Endothelial cell (in vitro differentiated cells): ENCODE measurements at places on chromosomes 1 and 21.
A peak's percentile ranks its signal among the peaks of the same experiment; 100 is the strongest.

GRCh38 chr1:244052728-244053312 is 1.7 kb downstream of the ZBTB18 start:
- no peak for DNase-seq

GRCh38 chr1:222920169-222920568 is 105.3 kb downstream of the DISP1 start:
- DNase-seq: no peak

GRCh38 chr1:5746611-5747425 is 245.4 kb downstream of the NPHP4 start:
- no peak for DNase-seq

- DNase-seq: peak; percentile 15
Observed at GRCh38 chr1:204307334-204307883, 52.3 kb downstream of the PLEKHA6 start.

GRCh38 chr1:209674957-209675564 is at the start of gene G0S2:
G0S2 (plus strand) TSS chr1:209675412; CDS start chr1:209675685, 273 bp downstream.
- DNase-seq: peak; percentile 28

GRCh38 chr21:14361958-14362357 is 21.0 kb downstream of the HSPA13 start:
- DNase-seq: no peak

GRCh38 chr1:212182171-212182570 is 103.0 kb upstream of the PPP2R5A start:
- DNase-seq: no peak

- DNase-seq: no peak
Observed at GRCh38 chr1:172325531-172325930, 95.0 kb upstream of the C1orf105 start.

DNA sequence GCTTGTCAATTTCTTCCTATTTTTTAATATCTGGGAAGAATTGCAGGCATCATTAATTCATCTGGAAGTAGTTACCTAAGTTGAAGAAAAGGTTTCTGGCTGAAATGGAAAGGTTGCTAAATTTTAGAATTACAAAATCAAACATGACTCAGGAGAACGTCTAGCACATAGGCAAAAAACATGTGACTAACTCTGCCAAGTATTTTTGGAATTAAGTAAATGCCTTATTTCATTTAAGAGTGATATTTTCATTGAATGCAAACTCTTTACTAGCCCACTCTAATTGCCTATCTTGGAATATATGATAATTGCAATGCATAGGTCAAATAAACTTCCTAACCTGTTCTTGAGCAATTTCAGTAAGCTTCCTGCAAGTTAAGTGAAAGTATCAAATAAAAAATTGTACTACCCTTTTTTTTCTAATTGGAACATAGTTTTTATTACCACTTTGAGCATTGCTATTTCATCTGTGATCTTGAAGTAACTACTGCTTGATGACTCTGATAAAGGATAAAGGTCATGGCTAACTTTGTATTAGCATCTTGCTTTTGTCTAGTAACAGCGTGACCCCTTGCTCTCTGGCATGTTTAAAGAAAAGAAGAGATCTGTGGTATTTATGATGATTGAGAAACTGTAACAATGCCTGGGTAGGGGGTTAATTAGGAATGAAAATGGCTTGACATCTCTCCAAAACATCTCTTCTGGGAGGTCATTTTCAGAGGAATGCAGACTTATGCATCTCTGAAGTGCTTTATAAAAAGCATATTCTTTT is 208.3 kb upstream of the NCAM2 start:
- DNase-seq: no peak

- DNase-seq: no peak
Observed at GRCh38 chr1:58283388-58284224, 262.9 kb downstream of the OMA1 start.

DNA sequence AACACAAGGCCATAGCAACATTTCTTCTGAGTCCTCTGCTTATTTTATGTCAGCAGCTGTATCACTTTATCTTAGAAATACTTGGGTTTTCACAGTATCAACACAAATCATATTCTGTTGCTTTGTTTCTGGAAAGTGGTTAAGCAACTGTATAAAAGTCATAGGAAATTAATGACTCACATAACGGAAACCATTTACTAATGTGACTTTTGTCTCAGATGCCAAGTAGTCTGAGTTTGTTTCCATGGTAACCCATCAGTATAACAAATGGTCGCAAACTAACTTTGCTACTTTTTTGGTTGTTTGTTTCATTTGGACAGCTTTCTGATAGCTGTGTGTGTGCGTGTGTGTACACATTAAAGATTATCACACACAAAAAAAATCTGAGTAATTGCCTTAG is 31.1 kb downstream of the EEIG2 start:
- DNase-seq: no peak

DNA sequence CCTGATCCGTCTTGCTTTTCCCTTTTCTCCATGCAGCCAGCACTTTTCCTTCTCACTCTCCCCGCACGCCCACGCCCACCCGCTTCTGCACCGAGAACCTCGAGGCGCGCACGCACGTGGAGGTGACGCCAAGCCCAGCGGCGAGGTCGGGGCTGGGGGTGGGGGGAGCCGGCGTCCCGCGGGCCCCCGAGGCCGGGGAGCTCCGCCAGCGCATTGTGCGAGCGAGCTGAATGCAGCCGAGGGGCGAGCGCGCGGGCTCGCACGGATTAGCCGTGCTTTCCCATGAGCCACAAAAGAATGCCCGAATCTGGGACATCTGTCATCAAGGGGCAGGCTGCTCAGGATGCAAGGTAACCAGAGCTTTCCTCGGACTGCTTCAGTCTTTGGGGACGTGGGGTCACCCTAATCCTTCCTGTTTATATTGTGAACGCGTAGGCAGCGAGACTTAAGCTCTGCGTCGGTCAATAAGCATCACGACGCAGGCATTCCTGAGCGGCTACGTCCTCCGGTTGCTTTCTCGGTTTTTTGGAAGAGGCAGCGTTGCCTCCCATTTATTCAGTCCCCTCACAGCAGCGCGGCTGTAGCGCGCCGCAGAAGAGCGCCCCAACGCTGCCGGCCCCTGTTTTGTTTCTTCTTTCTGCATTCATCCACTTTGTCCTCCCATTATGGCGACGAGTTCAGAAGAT is 67.3 kb upstream of the AKT3 start:
- peak; percentile 29 for DNase-seq

DNA sequence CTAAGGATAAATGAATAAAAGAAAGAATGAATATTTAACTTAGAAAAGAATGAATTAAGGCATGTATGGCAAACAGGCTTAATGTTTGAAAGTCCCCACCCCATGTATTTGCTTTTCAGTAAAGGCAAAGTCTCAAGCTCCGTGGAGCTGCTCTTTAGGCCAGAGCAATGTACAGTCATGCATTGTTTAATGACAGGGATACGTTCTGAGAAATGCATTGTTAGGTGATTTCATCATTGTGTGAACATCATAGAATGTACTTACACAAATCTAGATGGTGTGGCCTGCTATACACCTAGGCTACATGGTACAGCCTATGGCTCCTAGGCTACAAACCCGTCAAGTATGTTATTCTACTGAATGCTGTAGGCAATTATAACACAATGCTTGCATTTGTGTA is 51.6 kb upstream of the SPATA6 start:
- DNase-seq: no peak

- DNase-seq: no peak
Observed at GRCh38 chr1:246784621-246785493, 60.6 kb downstream of the SCCPDH start.

GRCh38 chr21:45132841-45133573 is 58.6 kb downstream of the ADARB1 start:
- DNase-seq: no peak

- no peak for DNase-seq
Observed at GRCh38 chr1:170096806-170097340, 22.4 kb upstream of the KIFAP3 start.

DNA sequence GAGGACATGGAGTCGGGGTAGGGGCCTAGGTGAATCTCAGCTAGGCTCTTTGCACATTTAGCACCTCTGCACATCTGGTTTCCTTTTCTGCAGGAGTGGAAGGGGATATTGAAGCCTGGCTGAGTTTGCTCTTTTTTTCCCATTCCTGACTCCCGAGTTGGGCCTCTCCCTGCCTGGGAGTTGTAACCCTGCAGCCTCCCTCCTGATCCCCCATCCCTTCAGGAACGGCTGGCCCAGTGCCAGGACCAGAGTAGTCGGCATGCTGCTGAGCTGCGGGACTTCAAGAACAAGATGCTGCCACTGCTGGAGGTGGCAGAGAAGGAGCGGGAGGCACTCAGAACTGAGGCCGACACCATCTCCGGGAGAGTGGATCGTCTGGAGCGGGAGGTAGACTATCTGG is 836 bp downstream of the OLFML3 start:
- DNase-seq: no peak

DNA sequence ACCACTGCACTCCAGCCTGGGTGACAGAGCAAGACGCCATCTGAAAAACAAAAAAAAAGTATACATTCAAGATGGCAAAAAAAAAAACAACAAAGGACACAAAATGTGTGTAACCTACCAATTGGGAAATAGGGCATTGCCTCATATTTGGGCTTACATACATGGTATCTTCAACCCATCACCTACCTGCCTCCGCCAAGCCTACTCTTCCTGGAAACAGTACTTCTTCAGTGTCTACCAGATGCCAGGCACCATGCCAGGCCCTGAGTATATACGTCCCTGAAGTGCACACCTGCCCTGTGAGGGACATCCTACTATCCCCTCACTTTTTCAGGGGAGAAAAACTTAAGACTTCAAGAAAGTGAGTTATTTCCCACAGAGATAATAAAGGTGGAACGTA is 160.2 kb downstream of the TOMM20 start:
- no peak for DNase-seq

GRCh38 chr1:111704776-111705175 is 34.4 kb downstream of the INKA2 start:
- DNase-seq: no peak

GRCh38 chr1:23751050-23751814 is 8.0 kb downstream of the ELOA start:
- DNase-seq: peak; percentile 42

- DNase-seq: peak; percentile 86
Observed at GRCh38 chr1:54886724-54887664, at the start of gene DHCR24. DHCR24 (minus strand) TSS chr1:54887195; CDS start chr1:54887119, 76 bp downstream.

GRCh38 chr1:244210884-244211558 is 159.9 kb downstream of the ZBTB18 start:
- DNase-seq: peak; percentile 64
